ENCODE measurements at places on chromosomes 1 and 21.
A peak's percentile ranks its signal among the peaks of the same experiment; 100 is the strongest.

- DNase-seq: no peak
Measured at GRCh38 chr1:41726899-41727748, 191.6 kb downstream of the HIVEP3 start.

DNA sequence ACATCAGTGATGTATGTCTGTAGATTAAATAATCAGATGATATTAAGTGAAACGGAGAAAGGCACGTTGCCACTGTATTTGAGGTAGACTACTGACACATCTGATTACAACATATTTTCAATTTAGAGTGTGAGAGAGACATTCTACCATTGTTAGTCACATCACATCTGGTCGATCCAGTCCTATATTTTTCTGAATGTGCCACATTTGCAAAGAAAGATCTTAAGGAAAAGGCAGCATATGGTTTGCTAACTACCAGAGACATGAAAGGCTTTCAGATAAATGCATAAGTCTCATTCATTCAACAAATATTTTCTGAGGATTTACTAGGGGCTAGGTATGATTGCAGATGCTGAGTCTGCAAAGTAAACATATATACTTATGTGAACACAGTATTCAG lies 114.3 kb upstream of the RUNX1 start:
- DNase-seq: no peak

DNA sequence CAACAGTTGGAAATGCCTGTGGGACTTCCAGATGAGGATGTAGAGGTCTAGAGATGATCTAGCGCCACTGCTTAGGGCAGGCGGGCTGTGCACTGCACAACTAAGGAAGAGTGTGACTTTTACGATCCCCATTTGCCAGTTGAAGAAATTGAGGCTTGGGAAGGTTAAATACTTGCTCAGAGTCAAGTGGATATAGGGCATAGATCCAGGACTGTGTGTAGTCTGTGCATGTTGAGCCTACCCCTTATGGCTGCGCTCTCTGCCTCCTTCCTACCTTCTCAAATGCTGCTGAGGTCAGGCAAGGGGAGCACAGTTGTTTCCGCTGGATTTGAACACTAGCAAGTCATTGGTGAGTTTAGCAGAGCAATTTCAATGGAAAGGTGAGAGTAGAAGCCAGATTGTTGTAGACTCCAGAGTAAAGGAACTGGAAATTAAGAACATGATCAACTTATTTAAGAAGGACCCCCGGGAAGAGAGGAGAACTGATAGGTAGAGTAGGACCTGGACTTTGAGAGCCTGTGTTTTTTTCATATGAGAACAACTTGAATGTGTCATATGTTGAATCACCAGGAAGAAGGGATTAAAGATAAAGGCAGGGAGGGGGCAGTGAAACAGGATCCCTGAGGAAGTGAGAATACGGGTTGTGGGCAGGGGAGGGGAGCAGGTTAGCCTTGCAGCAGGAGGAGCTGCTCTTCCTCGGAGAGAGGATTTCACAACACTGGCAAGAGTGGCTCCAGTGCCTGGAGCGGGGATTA lies 2.7 kb downstream of the CAPN2 start:
- DNase-seq: no peak

- DNase-seq: no peak
Measured at GRCh38 chr1:155185783-155186066, 12.1 kb downstream of the TRIM46 start.

DNA sequence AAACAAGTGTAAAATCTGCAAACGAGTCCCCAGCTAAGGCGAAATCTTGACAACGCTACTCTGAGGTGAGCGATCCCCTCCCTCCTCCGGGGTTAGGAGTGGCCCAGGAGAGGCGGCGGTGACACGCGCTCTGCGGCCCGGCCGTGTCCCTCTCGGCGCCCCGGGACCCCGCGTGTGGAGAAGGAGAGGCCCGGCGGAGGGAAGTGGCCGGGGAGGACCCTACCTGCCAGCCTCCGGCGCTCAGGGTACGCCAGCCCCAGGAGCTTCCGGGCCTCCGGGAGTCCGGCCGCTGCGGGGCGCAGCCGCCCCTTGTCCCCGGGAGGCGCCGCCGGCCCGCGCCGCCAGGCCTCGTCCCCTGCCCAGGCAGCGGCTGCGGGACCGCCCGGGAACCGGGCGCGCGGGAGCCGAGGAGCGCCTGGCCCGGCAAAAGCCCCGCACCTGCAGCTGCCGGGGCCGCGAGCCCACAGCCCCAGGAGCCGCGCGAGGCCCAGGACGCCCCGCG lies 543 bp downstream of the ABCB10 start:
- DNase-seq: peak; percentile 2

DNA sequence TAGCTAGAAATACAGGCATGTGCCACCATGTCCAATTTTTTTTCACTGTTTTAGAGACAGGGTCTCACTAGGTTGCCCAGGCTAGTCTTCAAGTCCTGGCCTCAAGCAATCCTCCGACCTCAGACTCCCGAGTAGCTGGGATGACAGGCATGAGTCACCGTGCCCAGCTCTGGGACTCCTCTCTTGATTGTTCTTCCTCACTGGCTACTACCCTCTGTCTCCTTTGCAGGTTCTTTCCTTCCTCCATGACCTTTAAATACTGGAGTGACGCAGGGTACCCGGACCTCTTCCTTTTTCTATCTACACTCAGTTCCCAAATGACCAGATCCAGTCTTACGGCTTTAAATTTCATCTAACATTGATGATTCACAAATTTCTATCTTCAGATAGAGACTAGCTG lies 34.9 kb downstream of the ASH1L start:
- no peak for DNase-seq

DNA sequence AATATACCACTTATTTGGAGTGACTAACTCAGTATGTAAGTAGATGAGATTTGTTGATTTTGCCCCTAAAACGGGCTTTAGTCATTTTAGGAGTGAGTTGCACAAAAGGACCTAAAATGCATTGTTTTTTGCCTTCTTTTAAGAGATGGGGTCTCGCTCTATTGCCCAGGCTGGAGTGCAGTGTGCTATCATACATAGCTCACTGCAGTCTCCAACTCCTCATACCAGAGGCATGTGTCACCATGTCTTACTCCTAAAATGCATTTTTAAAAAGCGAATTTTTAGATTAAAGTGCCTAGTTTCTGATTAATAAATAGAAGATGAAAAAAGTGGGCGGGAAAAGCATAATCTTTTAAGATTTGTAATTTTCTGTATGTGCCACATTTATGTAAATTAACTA lies 11.5 kb upstream of the NEXN start:
- DNase-seq: no peak

GRCh38 chr1:17865912-17866739 lies 111.0 kb downstream of the ACTL8 start:
- no peak for DNase-seq
